ENCODE measurements at places on chromosomes 6 and 20. TPM values are rescaled to one million over a fixed set of nuclear protein-coding genes. Genes with fewer than 3 reads are reported as not detected.

The LAMP5 gene
- total RNA-seq = 0.91 TPM

The SAMD3 gene
- 7.4 TPM for total RNA-seq

The NFKBIL1 gene
- total RNA-seq = 23.6 TPM

The BHLHE23 gene
- not detected for total RNA-seq

The DOK5 gene
- total RNA-seq = 2.2 TPM

DNA sequence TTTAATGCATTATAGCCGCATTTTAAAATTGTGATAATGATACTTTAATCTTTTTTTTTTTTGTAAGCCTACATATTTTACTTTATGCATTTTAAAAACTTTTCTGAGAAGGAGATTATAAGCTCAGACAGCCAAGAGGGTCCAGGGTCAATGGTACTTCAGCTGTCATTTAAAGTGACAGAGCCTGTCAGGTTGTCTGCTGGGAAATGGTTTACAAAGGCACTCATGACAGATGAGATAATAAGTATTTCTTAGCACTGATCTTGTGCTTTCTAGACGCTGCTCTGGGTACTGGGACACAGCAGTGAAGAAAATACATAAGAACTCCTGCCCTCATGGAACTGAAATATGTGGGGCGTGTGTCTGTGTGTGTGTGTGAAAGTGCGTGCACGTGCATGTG is 19.6 kb downstream of the LAMP5 start:
- H3K4me1 ChIP-seq = no peaks in the 10 kb centered on the region
- no peaks in the 10 kb centered on the region for H3K36me3 ChIP-seq
- H3K4me3 ChIP-seq = no peak overlapping the region
- DNase-seq = no peak

DNA sequence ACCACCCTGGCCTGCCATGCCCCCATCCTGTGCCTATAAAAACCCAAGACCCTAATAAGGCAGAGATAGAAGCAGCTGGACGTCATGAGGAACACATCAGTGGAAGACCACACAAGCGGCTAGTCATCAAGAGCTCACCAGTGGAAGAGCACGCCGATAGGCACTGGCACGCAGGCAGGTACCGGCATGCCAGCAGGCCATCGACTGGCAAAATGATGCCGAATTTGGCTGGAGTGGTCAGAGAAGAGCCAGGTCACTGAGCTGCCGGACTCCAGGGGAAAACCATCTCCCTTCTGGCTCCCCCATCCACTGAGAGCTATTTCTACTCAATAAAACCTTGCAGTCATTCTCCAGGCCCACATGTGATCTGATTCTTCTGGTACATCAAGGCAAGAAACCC is 227.6 kb upstream of the EXOC2 start:
- H3K36me3 ChIP-seq = no peaks in the 10 kb centered on the region
- H3K27ac ChIP-seq = no peak overlapping the region
- H3K4me1 ChIP-seq = no peaks in the 10 kb centered on the region

DNA sequence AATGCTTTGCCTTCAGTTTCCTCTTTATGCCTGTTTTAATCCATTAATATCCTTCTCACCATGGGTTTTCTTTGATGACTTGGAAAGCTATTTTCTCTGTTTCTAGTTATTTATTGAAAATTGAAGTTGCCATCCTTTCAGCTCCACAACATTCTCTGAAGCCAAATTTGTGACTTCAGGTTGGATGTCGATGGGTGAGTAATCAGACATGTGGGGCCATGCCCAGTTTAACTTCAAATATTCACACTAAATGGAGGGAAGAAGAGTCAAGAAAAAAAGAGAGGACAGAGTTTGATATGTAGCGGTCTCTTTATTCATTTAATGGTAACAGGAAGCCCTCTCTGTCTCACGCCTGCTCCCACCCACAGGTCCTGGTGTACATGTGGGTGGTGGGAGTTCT is 89.1 kb upstream of the RIPOR2 start:
- no peaks in the 10 kb centered on the region for H3K4me1 ChIP-seq
- no peak overlapping the region for H3K27ac ChIP-seq
- DNase-seq = no peak
- H3K4me3 ChIP-seq = no peak overlapping the region
- H3K27me3 ChIP-seq = no peaks in the 10 kb centered on the region

GRCh38 chr20:6956574-6956973 is 189.1 kb downstream of the BMP2 start:
- H3K27ac ChIP-seq = no peak overlapping the region
- no peaks in the 10 kb centered on the region for H3K27me3 ChIP-seq
- H3K4me3 ChIP-seq = no peak overlapping the region

All from ovary (tissue), 10 donors.